Kasumi-1 (cell line): ENCODE measurements at places on chromosomes 6 and 20.

GRCh38 chr20:43102394-43102793, 87.3 kb downstream of the PTPRT start:
- no peak for DNase-seq

GRCh38 chr20:23146857-23147637, 60.9 kb upstream of the CD93 start:
- no peak for DNase-seq

DNA sequence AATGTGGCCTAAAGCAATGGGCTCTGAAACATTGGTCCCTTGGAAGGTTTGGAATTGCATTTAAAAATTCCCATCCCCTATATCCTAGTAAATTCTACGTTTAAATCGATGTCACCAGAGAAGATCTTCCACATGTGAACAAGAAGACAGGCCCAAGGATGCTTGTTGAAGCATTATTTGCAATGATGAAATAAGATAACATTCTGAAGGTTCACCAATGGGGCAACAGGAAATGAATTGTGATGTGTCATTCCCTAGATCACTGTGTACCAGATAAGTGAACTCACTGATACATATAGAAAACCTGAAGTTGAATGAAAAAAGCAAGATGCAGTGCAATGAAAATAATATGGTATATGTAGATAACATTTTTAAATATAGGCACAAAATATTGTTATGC, 464.3 kb upstream of the BTBD3 start:
- no peak for DNase-seq

DNA sequence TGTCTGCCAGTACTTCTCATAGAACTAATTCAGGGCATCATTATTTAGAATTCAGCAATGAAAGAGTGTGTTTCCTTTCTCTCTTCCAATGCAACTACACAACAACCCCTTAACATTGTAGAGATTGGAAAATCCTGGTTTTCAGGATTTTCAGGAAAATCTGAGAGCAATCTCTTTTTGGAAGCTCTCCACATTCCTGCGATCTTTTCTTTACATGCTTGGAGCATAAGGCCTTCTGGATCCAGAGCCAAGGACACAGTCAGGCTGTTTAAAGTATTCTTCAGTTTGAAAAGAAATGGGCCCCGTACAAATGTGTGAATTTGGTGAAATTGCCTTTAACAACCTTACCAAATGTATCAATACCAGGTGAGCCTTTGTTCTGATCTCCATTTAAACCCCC, 469.7 kb downstream of the PKHD1 start:
- DNase-seq, result no peak

DNA sequence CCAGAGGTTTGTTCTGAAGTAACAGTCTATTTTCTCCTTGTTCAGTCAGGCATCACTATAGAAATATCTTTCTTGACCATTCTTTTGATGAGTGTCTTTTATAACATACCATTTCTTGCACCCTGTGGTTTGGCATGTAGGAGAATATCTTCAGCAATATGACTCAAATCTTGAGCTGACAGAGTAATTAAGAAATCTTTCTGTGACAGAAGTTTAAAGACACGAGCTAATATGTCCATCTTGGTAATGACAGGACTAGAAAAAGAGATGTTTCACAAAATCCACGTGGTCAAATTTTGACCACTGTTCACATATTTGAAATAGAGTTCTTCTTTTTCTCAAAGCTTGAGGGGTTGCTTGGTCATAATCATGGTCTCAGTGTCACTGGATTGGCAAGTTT, 149.9 kb downstream of the MYB start:
- no peak for DNase-seq

- DNase-seq, result no peak
Observed at GRCh38 chr20:46300281-46300680, 8.0 kb downstream of the CDH22 start.
